ENCODE measurements at places on chromosomes 7 and 10. TPM values are rescaled to one million over a fixed set of nuclear protein-coding genes. Genes with fewer than 3 reads are reported as not detected.

DNA sequence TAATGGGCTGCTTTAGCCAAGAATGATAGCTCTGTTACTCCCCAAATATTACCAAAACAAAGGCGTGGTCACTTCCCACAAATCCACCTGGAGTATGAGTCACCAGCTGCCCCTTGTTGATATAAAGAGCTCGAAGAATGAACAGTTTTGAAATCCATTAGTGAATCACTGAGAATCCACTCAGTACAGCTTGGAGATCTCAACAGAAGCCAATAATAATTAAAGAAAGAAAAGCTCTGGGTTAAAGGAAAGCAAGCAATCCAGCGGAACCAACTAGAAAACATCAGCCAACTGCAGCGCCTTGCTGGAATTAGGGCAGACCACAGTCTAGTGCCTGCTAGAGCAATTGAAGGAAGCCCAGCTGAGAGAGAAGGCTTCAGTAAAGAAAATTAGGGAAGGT is 576.0 kb upstream of the C7orf33 start:
- DNase-seq: no peak

- DNase-seq: no peak
These were observed 55.9 kb upstream of the ADRB1 start for GRCh38 chr10:113987805-113988204.

- DNase-seq: peak; percentile 90
These were observed at the start of gene HPSE2 for GRCh38 chr10:99235658-99236626. Gene HPSE2, minus strand, starts transcription at chr10:99235852.

DNA sequence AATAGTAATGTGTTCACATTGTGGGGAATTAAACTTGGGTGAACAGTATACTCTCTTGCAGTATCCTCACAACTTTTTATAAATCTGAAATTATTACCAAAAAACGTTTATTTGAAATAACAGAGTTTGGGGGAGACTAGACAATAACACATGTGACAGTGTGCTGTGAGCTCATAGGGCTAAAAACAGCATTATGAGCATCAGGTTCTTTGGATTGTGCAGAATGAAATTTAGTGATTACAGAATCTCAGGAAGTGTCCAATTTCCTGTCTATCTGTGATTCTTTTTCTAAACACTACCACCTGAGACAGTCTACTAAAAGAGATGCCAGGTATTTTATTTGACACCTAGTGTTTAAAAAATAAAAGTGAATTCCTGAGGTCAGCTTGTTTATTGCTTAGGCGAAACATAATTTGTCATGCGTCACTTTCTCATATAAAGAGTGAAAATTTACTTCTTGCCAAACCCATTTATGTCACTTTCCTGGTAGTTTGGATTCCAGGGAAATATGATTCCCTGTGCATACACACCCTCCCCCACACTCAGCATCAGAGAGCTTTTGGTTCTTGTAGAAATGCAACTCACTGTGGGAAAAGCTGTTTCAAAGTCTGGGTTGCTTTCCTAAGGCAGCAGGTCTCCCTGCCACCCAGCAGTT is 71.2 kb downstream of the AOAH start:
- no peak for DNase-seq

The PLCE1 gene
- 0.49 TPM for polyA plus RNA-seq

- no peak for DNase-seq
These were observed 456.7 kb downstream of the LRMDA start for GRCh38 chr10:75887992-75888680.

- no peak for DNase-seq
These were observed 6.5 kb downstream of the ATP5F1C start for GRCh38 chr10:7794251-7795026.

- peak; percentile 76 for DNase-seq
These were observed 4.1 kb upstream of the TAS2R5 start for GRCh38 chr7:141785706-141786552.

- DNase-seq: peak; percentile 65
These were observed 825 bp downstream of the RAB11FIP2 start for GRCh38 chr10:118045837-118046394.

DNA sequence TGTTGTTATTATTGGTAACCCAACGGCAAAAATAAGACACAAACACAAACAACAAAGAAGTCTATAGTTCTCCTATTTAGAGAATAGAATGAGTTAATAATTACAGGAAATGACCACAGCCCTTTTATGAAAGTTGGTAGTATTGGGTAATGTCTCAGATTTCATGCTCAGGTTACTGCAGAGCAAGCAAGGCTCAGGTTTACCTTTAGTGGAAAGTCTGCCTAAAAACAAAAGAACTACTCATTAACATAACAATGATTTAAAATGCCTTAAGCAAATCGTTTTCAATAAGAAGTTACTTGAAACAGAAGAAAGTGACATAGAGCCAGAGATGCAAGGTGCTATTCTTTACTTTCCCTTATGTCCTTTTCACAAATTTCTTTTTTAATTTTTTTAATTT is 441.2 kb downstream of the PLXDC2 start:
- DNase-seq: peak; percentile 91

- no peak for DNase-seq
These were observed 111.2 kb downstream of the SEM1 start for GRCh38 chr7:96598421-96598820.

DNA sequence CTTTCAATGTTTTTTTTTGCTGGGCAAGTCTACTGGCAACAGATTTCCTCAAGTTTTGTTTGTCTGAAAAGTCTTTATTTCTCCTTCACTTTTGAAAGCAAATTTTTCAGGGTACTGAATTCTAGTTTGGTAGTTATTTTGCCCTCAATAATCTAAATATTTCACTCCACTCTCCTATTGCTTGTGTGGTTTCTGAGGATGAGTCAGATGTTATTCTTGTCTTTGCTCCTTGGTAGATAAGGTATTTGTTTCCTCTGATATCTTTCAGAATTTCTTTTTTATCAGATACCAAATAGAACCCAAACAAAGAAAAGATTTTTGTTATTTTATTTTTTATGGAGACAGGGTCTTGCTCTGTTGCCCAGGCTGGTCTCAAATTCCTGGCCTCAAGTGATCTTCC is 99.2 kb upstream of the MALRD1 start:
- no peak for DNase-seq

- peak; percentile 70 for DNase-seq
These were observed 58.6 kb upstream of the EFCAB10 start for GRCh38 chr7:105639667-105640493.

The TMEM176A gene
- 0.66 TPM for polyA plus RNA-seq

- DNase-seq: no peak
These were observed 62.7 kb downstream of the DNAJC12 start for GRCh38 chr10:67775279-67775678.

DNA sequence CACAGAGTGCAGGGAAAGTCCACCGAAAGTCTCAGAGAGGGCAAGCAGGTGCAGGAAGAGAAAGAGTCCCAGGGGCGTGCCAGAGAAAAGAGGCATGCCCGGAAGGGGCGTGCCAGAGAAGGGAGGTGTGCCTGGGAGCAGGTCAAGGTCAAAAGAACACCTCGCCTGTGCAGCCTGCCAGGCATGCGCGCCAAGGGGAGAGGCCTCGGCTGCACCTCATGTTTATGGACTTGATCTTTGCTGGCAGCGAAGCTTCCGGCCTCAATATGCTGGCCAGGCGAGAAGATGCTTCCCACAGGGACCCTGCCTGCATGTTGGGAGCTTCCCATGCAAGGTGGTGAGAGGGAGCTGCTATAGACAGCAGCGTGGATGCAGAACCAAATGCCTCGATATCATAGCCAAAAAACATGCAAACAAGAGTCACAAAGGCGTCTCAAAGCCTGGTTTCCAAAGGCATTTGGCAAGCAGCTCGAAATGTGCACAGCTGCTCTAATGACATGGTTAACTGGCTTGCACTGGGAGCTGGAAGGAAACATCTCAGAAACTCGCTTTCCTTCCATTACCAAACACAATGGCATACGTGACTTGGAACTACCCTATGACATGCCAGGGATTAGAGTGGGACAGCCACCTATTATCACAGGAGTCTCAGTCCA is 192.5 kb upstream of the PPP2R2D start:
- no peak for DNase-seq

The TMEM196 gene
- 0.57 TPM for polyA plus RNA-seq

GRCh38 chr10:133324857-133325260 is 11.8 kb downstream of the CALY start:
- DNase-seq: no peak

DNA sequence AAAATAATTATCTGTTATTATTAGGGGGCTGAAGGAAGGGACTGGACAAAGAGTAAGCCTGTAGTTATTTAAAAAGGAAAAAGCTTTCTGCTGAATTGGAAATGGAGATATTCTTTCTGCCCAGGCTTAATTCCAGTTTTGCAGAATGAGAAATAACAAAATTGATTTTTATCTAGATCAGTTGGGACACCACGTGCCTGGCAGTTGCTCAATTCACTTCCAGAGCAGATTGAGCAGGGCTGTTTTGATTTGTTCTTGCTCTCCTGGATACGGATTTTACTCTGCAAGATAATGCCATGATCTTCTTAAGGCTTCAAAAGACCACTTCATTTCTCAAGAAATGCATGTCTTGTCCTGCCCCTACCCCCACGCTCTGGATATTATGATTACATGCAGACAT is 524.3 kb downstream of the TCERG1L start:
- no peak for DNase-seq

- no peak for DNase-seq
These were observed 3.1 kb downstream of the C1GALT1 start for GRCh38 chr7:7185371-7185989.

DNA sequence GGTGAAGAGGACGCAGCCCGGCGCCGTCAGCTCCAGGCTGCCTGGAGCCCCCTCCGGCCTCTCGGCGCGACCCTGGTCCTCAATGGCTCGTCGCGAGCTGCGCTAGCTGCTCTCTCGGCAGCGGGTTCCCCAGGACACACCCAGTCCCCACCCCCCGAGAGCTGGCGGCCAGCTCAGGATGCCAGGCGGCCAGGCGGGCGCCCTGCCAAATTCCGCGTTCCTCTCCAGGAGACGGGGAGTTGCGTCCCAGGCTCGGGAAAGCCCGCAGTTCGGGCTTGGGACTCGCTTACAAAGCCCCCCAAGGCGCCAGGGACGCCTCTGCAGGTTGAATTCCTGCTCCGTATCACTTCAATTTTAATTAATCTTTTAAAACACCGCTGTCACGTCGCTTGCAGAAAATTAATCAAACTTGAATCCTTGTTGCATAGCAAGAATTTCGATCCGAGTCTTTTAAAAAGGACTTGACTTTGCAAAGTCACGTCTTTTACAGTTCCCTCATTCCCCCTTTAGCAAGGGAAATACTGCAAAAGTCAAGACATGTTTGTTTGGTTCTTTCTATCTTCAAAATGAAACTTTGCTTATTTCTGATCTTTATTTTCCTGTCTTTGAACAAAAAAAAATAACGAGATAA is 28.2 kb downstream of the SKIDA1 start:
- DNase-seq: peak; percentile 91

The FEZF1 gene
- polyA plus RNA-seq: 1.0 TPM

The FAM131B gene
- 4.7 TPM for polyA plus RNA-seq

- DNase-seq: no peak
These were observed 12.6 kb upstream of the PRTFDC1 start for GRCh38 chr10:24965051-24965450.

The ADCY1 gene
- 2.4 TPM for polyA plus RNA-seq

GRCh38 chr10:100901051-100901450 is 11.7 kb upstream of the SLF2 start:
- DNase-seq: no peak

DNA sequence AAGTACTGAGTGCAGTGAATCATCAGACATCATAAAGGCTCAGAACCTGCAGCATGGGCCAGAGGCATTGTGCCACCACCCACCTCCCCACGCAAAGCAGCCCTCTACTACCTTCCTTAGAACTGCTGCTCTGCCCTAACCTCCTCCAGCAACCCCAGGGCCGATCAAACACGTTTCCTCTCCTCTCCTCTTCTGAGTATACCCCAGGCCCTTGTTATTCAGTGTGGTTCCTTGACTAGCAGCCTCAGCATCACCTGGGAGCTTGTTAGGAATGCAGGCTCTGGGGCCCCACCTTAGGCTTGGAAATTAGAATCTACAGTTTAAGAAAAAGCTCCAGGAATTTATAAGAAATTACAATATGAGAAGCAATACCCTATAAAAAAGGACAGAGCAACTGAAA is 33.2 kb downstream of the DYDC1 start:
- DNase-seq: peak; percentile 22

GRCh38 chr7:15560968-15561367 is 847 bp downstream of the AGMO start:
- no peak for DNase-seq

DNA sequence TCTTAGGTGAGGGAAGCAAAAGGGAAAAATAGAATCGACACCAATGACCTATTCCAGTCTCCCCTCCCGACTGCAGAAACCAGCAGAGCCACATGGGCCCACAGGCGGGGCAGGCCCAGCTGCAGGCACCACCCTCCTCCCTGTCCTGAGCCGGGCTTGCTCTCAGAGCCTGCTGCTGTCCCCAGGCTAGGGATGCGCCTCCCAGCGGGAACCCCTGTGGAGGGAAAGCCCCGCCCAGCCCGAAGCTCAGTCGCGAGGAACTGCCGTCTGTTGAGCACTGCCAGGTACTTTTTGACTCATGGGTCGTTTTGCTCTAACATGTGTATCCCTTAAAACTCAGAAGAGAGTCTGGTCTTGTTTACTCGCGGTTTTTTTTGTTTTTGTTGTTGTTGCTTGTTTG is 124.5 kb upstream of the RET start:
- DNase-seq: peak; percentile 88

DNA sequence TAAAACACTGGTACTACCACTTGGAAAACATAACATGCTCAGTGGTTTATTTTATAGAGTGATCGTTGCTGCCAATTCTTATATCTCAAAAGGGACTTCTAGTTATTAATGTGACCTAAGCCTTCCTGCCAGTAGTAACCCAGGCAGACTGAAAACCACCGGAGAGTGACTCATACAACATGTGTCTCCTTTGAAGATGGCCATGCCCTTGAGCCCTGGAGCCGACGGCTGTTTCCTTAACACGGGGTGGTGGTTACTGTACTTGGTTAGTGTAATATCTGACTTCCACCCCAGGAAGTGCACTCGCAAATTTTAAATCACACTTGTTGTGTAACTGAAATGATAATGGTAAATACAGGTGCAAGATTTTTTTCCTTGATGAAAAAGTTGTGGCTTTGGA is 30.5 kb downstream of the JAKMIP3 start:
- DNase-seq: no peak

DNA sequence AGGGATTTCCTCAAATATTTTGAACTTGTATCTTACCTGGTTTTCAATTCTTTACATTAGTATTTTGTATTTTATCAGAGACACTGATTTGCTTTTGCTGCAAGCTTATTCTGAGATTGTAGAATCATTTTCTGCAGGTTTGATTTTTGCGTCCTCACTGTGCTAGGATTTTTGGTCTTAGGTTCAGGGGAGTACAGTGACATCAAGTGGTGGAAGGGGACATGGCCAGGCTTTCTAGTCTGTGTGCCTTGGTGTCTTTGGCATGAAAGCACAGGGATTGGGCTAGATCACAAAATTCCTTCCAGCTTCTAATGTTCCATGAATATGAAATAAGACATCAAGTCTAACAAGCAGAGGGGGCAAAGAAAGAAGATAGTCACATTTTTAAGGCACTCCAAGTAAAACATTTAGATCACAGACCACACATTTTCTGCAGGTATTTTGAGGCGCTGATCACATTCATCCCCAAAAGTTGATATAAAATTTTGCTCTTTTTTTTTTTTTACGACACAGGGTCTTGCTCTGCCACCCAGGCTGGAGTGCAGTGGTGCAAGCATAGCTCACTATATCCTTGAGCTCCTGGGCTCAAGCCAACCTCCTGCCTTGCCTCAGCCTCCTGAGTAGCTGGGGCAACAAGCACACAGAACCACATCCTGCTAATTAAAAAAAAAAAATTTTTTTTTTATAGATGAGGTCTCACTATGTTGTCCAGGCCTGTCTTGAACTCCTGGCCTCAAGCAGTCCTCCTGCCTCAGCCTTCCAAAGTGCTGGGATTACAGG is 124.4 kb downstream of the PON1 start:
- peak; percentile 64 for DNase-seq

The SFTPA1 gene
- not detected for polyA plus RNA-seq
